Liver (tissue), 10 donors: ENCODE measurements at places on chromosomes 12 and 14. TPM values are rescaled to one million over a fixed set of nuclear protein-coding genes. Genes with fewer than 3 reads are reported as not detected.

MAP1LC3B2 gene
- 7.7 TPM for polyA plus RNA-seq

LDHB gene
- 44.0 TPM for polyA plus RNA-seq

PAX9 gene
- polyA plus RNA-seq, result not detected

ERC1 gene
- 12.5 TPM for polyA plus RNA-seq

TSPAN19 gene
- not detected for polyA plus RNA-seq

MMP17 gene
- polyA plus RNA-seq, result not detected
